ENCODE measurements at places on chromosomes 6 and 20. TPM values are rescaled to one million over a fixed set of nuclear protein-coding genes. Genes with fewer than 3 reads are reported as not detected.
A peak's percentile ranks its signal among the peaks of the same experiment; 100 is the strongest.

The COX4I2 gene
- not detected for total RNA-seq

The TXLNB gene
- 1.1 TPM for total RNA-seq

- peak; percentile 58 for DNase-seq
Observed at GRCh38 chr6:148760568-148761526, 14.0 kb downstream of the UST start.

- DNase-seq: peak; percentile 90
Observed at GRCh38 chr6:35096129-35096862, 44.8 kb downstream of the TCP11 start.

The STMND1 gene
- not detected for total RNA-seq

GRCh38 chr20:44247586-44248409 lies 690 bp downstream of the GDAP1L1 start:
- DNase-seq: peak; percentile 51

DNA sequence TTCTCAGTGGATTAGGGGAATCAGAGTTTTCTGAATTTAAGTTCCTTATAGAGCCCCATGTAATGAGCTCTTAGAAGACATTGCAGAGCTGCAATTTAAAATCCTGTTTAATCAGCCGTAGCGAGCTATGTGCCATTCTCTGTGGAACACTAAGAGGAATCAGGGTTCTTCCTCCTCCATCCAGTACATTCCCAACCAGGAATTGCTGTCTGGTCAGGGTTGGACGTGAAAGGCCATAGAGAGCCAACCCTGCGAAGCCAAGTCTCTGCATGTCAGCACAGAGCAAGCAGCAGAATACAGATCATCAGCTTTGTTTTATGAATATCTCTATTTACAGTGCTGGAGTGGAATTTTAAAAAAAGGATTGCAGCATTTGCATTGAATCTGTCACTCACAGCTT lies 366.0 kb downstream of the LAMA2 start:
- DNase-seq: no peak
